ENCODE measurements at places on chromosomes 16 and 17.

DNA sequence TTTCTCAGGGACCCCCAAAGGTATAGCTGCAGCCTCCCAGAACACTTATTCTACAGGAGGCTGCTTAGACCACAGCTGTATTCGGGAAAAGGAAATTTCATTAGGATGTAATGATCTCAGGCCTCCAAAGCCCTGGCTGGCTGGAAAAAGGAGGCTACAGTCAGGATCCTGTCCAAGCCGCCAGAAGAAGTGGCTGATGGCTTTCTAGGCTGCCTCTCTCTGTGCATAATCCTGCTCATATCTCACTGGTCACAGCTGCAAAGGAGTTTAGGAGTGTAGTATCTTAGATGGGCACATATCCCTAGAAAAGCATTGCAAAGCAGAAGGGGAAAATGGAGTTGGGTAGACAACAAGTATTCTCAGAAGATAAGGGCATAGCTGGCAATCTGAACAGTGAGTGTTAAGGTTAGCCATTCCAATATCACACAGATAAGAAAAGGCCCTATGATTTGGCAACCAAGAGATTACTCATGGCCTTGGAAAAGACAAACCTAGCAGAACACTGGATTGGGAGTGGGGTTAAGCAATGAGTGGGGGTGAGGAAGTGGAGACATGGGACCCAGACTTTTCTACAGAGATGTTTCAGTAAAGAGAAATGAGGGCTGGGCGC, 26.0 kb upstream of the PRKCA start:
- DNase-seq = no peak

GRCh38 chr16:9703731-9704130, 478.5 kb downstream of the GRIN2A start:
- no peak for DNase-seq

- no peak for DNase-seq
These were observed 50.5 kb downstream of the IKZF3 start for GRCh38 chr17:39813631-39814030.

GRCh38 chr16:66416136-66416535, 11.0 kb upstream of the BEAN1 start:
- no peak for DNase-seq

GRCh38 chr16:28264656-28265055, 27.7 kb upstream of the SBK1 start:
- no peak for DNase-seq

DNA sequence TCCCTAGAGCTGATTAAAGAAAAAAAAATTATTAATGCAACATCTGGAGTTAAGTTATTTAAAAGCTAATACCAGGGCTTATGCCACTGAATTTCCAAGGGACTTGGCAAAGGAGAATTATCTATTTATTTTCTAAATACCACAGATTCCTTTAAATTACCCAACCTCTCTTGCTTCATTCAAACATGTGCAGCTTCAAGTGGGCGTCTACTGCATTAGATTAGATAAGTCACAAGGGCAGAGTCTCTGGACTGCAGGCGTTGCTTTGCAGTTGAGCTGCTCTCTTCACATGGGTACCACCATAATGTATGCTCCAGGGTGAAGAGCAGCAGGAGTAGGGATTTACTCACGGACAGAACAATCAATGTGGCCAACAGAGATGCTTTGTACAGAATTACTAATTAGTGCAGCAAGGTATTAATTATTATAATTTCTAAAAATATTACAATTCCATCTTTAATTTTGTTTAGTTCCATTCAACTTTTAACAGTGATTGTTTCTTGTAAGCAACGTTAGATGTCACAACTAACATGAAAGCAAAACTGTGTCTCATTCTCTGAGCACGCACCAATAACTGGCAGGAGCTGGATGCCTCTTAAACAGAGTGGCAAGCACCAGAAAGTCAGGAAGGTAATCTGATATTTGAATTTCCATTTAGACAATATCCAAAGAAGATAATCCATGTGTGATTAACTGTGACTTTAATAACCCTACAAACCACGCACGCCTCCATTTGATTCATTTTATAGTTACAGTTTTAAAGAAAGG, 214.2 kb downstream of the STX8 start:
- no peak for DNase-seq

- no peak for DNase-seq
These were observed 19.9 kb upstream of the MTMR4 start for GRCh38 chr17:58534331-58534730.

- DNase-seq = no peak
These were observed 332.2 kb upstream of the KIF2B start for GRCh38 chr17:53490447-53490968.

- DNase-seq = no peak
These were observed 46.9 kb downstream of the AXIN2 start for GRCh38 chr17:65514541-65514940.

GRCh38 chr17:35479271-35479670, 30.7 kb upstream of the SLFN13 start:
- DNase-seq = no peak

- DNase-seq = no peak
These were observed 35.5 kb upstream of the ETV4 start for GRCh38 chr17:43581613-43582012.

- DNase-seq = no peak
These were observed 51.0 kb downstream of the TIMM22 start for GRCh38 chr17:1047879-1048470.

- DNase-seq = no peak
These were observed 35.0 kb downstream of the NMT1 start for GRCh38 chr17:45096141-45096540.

DNA sequence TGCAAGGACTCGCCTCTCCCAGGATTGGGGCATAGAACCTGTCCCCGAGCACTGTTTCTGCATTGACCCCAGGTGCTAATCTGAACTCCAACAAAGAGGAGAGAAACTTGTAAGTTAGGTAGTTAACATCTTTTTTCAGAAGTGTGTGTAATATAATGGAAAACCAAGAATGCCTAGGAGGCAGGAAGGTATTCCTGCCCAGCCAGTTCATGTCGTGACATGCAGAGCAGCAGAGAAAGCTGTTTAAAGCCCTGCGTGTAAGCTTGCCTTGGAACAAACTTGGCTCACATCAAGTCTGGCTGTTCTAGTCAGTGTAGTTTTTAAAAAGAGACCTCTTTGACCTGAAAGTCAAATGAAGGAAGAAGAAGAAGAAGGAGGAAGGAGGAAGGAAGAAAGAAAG, 2.1 kb upstream of the GNA13 start:
- no peak for DNase-seq

DNA sequence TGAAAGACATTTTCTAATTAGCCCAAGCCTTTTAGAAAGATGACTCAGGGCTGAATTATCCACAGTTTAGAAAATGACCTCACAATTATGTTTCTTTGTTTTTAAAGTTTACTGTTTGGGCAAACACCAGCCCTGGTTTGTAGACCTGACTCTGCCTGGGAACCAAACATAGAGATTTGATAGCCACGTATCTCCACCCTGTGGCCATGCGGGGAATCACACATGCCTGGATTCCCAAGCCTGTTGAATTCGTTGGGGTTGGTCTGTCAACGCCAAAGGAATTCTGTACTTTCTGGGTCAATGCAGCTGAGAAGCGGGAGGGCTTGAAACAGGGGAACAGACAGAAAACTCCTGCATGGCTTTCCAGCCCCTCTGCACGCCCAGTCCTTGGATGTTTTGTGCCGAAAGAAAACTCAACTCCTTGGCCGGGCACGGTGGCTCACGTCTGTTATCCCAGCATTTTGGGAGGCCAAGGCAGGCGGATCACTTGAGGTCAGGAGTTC, 26.9 kb downstream of the CD300A start:
- peak; percentile 63 for DNase-seq

- DNase-seq = no peak
These were observed 184.8 kb upstream of the ZFHX3 start for GRCh38 chr16:73232555-73233328.

DNA sequence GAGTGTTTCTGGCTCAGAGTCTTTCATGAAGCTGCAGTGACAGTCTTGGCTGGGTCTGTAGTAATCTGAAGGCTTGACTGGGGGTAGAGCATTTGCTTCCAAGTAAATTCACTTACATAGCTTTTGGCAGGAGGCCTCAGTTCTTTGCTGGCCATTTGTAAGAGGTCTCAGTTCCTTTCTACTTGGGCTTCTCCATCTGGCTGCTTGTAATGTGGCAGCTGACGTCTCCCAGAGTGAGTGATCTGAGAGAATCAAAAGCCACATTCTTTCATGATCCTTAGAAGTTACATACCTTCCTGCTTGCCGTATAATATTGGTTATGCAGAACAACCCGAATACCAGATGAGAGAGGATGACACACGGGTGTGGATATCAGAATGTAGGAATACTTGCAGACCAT, 39.8 kb downstream of the NF1 start:
- DNase-seq = no peak

DNA sequence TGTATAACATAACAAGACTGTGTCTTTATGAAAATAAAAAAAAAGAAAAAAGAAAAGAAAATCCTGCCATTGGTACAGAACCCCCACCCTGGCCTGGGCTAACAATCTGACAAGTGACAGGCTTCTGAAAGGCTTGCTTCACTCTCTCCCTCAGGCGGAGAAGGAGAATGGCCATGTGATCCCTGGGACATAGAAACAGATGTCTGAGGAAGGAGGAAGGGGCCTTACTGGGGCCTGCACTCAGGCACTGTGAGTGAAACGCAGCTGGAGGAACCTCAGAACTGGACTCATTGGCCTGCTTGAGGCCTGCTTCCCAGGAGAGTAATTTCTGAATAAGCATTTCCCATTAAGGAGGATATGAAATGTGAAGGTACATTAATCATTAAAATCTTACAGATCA, 17.5 kb downstream of the MAP3K14 start:
- peak; percentile 39 for DNase-seq

DNA sequence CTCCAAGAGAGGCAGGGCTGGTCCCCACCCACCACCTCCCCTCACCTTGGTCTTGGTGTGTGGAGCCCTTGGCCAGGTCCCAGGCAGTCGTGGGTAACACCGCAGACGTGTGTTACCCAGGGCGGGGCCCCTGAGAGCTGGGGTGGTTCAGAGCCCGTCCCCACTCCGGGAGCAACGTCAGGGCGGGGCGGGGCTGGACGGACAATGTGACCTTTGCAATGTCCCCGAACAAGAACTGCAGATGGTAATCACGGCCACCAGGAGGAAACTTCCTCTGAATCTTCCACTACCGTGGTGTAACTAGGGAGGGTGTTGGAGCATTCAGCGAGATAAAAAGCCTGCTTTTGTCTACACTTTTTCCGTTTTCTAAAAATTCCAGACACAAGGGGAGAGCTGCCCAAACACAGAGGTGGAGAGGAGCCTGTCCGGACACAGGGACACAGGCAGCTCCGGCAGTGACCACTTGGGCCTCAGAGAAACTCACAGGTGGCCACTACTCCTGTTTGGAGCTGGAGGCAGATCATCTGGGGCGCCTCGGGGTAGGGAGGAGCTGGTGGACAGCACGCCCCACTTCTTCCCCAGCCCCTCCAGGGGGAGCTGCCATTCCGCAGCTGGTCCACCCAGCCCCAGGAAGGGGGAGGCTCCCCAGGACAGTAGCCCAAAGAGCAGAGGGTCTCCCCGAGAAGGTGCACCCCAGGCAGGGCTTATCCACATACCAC, 14.2 kb upstream of the SLC38A10 start:
- DNase-seq = peak; percentile 4

- no peak for DNase-seq
These were observed 59.9 kb downstream of the PRMT7 start for GRCh38 chr16:68370581-68371275.

- no peak for DNase-seq
These were observed 38.7 kb upstream of the DNAH9 start for GRCh38 chr17:11559601-11560000.

DNA sequence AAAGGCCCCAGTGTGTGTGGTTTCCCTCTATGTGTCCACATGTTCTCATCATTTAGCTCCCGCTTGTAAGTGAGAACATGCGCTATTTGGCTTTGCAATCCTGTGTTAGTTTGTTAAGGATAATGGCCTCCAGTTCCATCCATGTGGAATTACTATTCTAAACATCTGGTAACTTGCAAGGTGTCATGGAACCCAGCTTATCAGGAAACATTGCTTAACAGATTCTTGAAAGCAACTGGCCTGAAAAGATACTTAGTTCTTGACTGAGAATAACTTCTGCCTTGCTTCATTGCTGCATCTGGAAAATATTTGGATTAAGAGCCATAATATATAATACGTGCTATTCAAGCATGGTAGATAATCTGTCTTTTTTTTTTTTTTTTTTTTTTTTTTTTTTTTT, 27.8 kb downstream of the PAFAH1B1 start:
- DNase-seq = no peak

DNA sequence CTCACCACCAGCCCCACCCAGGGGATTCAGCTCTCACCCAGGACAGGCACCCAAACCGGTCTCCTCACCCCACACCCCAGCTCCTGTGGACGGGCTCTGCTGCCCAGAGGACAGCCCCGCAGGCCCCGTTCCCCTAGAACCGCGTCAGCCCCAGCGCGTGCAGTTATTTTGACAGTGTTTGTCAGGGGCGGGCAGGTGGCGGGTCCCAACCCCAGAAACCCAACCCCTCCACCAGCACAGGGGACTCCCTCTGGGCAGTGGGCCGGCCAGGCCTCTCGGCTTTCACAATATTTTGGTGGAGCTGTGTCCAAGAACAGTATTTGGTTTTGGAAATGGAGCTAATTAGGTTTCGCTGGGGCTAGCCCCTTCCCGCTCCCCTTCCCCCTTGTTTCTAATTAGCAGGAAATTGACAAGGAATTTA, 44.8 kb downstream of the BAHCC1 start:
- no peak for DNase-seq

DNA sequence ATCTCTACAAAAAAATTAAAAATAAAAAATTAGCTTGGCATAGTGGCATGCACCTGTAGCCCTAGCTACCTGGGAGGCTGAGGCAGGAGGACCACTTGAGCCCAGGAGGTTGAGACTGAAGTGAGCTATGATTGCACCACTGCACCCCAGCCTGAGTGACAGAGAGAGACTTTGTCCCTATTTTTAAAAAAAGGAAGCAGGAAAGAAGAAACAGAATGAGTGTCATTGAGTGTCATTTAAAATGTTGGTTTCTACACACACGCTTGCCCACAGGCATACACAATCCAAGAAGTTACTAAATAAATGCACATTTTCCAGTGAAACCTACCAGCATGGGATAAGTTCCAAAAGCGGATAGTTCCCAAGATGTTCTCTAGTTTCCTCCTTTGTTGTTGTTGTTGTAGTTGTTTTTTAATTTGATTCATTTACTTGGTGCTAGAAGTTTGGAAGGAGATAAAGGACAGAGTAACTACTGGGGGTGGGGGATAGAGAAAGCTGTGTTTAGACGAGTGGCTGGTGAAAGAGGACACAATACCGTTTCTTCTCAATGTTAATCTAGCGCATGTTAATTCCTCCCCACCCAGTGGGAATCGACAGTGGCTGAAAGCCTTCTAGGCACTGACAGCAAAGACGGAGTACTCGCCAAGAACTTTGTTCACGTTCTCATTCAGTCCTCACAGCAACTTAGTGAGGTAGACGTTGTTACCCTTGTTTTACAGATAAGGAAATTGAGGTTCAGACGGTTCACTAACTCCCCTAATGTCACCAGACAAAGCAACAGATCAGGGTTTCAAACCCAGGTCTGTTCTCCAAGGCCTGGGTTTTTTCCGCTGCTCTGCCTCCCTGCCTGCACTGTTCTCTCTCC, 17.3 kb downstream of the MRPS23 start:
- no peak for DNase-seq
